ENCODE measurements at places on chromosomes 7 and 10. TPM values are rescaled to one million over a fixed set of nuclear protein-coding genes. Genes with fewer than 3 reads are reported as not detected.
A peak's percentile ranks its signal among the peaks of the same experiment; 100 is the strongest.

Gene NEBL
- total RNA-seq = not detected

DNA sequence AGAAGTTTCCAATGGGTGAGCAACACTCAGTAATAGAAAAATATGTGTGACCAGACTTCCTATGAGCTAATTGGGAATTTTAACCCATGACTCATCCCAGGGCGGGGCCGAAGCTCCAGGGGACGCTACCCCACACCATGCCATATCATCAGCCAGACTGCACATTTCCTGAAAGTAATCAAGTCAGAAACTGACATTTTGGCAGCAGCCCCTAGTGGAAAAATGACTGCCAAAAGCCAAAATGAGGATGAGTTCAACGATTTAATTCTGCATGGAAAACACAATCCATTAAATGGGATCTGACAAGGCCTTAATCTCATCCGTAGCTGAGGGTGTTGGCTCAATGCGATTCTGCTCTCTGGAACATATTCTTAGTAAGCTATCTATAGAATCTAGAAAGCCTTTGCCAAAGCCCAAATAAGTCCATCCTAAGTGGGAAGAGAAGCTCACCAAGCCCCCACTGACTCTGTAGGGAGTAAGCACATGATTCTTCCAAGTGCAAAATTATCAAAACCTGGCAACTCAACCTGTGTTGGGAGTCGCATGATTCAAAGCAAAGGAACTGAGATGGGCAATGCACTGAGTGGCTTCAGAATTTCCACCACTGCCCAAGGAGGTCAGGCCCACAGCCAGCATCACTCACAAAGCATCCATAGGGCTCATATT is 93.1 kb upstream of the PDE1C start:
- no peak overlapping the region for H3K27ac ChIP-seq
- DNase-seq = no peak
- no peaks in the 10 kb centered on the region for H3K4me1 ChIP-seq

Gene SLC26A3
- total RNA-seq = not detected

Gene MRLN
- not detected for total RNA-seq

Gene LMBR1
- 51.3 TPM for total RNA-seq

Gene TMEM178B
- 1.7 TPM for total RNA-seq

DNA sequence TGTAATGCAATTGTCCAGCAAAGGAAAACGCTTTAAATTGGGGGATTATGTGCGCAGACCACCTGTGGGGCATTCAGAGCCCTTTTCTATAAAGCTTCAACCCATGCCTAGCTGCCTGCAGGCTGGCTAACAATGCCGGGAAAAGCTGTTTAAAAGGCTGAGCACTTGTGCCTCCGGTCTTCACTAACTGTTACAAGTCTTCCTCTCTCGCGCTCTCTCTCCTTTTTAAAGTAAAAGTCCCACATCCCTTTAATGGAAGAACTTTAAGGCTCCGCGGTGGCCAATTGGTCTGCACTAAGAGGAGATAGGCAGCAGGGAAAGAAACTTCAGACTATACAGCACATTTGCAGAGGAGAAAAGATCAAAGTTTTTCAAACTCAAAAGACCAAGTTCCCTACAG is 4.6 kb downstream of the FZD8 start:
- H3K27ac ChIP-seq = no peak overlapping the region
- DNase-seq = no peak
- H3K4me1 ChIP-seq = peaks cover 25% of the 10 kb centered on the region
- H3K4me3 ChIP-seq = no peak overlapping the region

DNA sequence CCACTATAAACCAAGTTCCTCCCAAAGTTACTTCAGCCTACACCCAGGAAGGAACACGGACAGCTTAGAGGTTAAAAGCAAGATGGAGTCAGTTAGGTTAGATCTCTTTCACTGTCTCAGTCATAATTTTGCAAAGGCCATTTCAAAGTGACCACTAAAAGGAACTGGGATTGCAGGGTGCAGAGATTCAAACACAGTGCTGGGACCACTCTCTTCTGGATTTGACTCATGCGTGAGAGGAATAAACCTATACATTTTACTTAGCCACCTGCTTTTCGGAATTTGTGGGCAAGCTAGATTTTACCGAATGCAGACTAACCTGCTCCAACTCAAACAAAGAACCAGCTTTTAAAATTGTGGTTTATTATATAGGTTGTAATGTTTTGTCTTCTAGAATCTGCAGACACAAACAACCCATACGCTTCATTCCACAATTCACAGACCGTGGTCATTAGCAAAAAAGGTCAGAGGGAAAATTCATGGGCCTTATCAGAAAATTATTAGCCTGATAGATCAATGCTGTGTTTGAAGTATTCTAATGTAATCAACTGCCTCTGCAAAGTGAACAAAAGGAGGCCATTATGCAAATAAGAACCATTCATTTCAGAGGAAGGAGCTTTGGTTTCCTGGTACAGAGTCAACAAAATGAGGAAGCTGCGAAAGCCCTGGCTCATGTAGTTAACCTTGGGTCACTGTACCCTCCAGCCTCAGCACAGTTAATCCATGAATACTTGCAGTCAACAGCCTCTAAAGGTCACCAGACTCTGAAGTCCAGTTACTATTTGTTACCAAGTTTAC is 342.7 kb upstream of the KLF6 start:
- H3K27me3 ChIP-seq = no peaks in the 10 kb centered on the region
- peaks cover 33% of the 10 kb centered on the region for H3K4me1 ChIP-seq
- H3K4me3 ChIP-seq = no peak overlapping the region

GRCh38 chr10:9302140-9302746 is 1247.8 kb downstream of the GATA3 start:
- H3K27ac ChIP-seq = no peak overlapping the region
- no peak for DNase-seq
- H3K27me3 ChIP-seq = peaks cover 12% of the 10 kb centered on the region
- H3K4me3 ChIP-seq = no peak overlapping the region

GRCh38 chr7:128453836-128454804 is 1.6 kb upstream of the HILPDA start:
- H3K27me3 ChIP-seq = peaks cover 23% of the 10 kb centered on the region
- no peak for DNase-seq
- H3K36me3 ChIP-seq = peaks cover 19% of the 10 kb centered on the region
- no peak overlapping the region for H3K27ac ChIP-seq
- peak overlapping the region; percentile 25 for H3K4me3 ChIP-seq
- H3K4me1 ChIP-seq = peaks cover 50% of the 10 kb centered on the region

DNA sequence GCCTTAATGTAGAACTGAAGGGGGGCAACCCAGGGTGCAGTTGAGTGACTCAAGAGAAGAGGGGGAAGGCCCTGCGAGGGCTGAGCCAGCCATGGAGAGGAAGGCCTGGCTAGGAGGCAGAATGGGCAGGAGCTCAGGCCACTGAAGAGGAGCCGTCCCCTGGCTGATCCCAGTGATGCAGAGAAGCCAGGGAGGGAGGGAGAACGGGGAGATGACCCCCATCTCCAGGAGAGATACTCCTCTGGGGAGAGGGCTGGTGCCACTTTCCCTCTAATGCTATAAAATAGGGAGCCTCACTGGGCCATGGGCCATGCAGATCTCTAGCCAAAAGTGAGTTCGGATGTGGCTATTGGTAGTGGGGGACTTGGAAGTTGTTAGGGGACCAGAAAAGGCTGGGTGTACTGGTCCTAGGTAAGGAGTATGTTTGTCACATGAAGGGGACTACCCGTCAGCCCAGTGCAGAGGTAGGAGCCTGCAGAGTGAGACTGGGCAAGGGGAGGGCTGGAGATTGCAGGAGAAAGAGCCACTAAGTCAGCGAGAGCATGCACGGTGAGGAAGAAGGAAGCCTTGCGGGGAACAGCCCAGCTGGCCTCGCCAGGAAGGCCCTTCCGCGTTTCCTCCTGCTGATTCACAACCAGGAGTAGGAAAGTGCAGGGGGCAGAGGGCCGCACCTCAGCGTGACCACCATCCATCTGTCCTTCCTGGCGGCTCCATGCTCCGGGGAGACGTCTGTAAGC is 347.6 kb downstream of the TCERG1L start:
- H3K27me3 ChIP-seq = no peaks in the 10 kb centered on the region
- H3K36me3 ChIP-seq = no peaks in the 10 kb centered on the region
- DNase-seq = no peak
- H3K4me3 ChIP-seq = no peak overlapping the region
- no peaks in the 10 kb centered on the region for H3K4me1 ChIP-seq
- no peak overlapping the region for H3K27ac ChIP-seq

GRCh38 chr7:153567426-153567825 is 484.8 kb upstream of the DPP6 start:
- H3K36me3 ChIP-seq = no peaks in the 10 kb centered on the region
- no peaks in the 10 kb centered on the region for H3K27me3 ChIP-seq
- no peak for DNase-seq
- H3K27ac ChIP-seq = no peak overlapping the region
- H3K4me3 ChIP-seq = no peak overlapping the region

DNA sequence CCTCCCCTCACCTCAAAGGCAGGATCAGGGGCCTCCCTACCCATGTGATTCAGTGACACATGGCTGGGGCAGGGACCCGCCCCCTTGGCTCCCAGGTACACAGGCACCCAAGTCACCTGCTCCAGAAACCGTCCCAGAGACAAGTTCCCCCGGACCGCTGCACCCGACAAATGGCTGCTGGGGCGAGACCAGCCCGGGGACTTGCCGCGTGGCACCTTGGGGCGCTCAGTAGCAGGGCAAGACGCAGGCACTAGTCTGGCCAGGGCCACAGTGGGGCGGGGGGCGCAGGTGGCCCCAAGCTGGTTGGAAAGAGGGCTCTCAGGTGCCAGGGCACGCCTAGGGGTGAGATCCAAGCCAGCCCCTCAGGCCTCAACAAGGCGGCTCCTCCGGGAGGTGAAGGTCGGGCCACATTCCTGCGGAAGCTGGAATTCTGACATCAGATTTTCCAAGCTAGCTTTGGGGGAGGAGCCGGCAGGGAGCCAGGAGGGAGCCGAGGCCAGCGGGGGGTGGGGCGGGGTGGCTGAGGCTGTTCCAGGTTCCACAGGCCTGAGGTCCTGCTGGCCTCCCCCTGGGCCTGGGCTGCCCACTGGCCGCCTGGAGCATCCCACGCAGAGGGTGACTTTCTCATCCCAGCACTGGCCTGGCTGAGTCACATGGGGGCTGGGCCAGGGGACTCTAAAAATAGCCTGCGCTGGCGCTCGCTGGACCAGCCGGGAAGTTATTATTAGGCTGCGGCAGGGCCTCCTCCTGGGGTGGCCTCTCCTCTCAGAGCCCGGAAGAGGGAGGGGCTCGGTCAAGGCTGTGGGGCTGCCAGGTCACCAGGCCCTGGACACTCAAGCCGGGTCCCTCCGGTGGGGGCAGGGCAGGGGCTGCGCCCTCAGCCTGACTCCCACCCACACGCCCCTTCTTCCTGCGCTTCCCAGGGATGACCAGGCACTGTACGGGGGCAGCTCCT is 20.5 kb upstream of the INPP5A start:
- no peaks in the 10 kb centered on the region for H3K27me3 ChIP-seq
- no peak overlapping the region for H3K4me3 ChIP-seq
- no peak for DNase-seq
- no peak overlapping the region for H3K27ac ChIP-seq

Data from activated CD4-positive, alpha-beta memory T cell treated with anti-CD3 and anti-CD28 coated beads, Interleukin-2, amount 10 ng/mL, durations not matched to agents 7 days and 5 days (primary cell).